SK-N-SH (cell line): ENCODE measurements at places on chromosomes 12 and 14.

- peak; percentile 81 for DNase-seq
Observed at GRCh38 chr12:124566997-124567672, at the start of gene NCOR2. Gene NCOR2, minus strand, starts transcription at chr12:124567612. Its CDS starts 72,361 bp downstream, at chr12:124495251.

DNA sequence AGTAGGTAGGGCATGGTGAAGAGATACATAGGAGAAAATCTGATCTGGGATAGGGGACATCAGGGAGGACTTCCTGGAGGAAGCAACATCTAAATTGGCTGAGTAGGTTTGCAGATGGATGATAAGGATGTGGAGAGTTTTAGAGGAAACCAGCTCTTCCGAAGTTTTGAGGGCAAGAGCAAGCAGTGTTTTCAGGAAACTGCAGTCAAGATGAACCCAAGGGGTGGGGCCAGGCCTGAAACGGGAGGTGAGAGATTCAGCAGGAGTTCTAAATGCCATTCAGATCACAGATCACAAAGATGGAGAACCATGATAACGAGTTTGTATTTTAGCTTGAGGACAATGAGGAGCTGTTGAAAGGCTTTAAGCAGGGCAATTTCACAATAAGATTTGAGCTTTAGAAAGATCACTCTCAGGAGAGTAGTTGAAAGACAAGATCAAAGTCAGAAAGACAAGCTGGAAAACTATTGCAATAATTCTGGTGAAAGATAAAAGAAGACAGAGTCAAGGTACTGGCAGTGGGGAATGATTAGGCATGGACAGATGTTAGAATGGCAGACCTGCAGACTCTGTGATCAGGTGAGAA lies 70.1 kb upstream of the PLXNC1 start:
- DNase-seq: no peak

DNA sequence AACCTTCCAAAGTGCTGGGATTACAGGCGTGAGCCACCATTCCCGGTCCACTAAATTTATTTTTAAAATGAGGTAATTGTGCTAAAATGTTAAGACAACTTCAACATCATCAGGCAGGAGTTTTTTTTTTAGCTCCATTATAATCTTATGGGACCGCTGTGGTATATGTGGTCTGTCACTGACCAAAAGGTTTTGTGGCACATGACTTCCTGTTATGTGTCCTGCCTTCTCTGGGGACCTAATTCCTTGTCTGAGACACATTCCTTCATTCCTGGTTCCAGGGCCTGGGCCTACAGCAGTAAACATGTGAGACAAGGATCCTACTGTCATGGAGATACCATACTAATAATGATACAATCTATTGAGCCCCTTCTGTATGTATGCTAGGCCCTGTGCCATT lies 4.9 kb downstream of the TEX52 start:
- no peak for DNase-seq

DNA sequence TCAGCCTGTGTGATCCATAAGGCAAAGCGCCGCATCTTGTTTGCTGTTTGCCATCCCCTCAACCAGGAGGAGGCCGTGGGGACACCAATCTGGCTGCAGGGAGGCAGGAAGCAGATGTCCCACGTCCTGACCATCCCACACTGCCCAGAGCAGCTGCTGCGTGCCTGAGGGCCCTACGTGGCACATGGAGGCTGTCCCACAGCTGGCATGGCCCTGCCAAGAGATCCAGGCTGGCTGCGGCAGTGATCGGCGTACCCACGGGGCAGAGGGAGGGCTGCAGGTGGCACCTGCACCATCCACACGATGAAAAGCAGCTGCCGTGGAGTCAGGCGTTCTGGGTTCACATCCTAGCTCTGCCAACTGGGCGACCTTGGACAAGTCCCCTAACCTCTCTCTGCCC lies 42.0 kb downstream of the NCOR2 start:
- peak; percentile 75 for DNase-seq
